ENCODE measurements at places on chromosomes 16 and 17.

DNA sequence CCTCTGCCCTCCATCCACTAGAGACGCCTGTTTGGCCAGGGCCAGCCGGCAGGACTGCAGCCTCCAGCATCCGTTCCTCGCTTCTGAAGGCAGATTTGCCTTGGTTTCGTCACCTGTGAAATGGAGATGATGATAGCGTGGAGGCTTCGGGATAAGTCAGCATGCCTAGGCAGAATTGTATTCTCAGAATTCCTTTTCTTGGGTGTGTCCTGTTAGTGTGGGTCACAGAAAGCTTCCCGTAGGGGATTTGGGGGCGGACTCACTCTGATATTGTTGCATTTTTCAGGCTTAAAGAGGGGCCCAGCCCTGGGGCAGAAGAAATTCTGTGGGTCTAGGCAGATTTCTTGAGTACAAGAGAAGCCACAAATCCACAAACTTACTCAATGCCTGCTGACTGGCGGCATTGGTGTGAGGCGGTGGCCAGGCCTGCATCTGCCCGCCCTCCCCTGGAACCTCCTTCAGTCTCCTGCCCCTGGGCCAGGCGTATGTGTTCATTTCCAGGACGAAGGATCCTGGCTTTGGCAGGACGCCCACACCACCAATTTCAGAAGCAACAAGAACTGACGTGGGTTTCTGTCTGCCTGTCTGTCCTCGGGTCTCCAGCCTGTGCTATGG is 17.6 kb downstream of the CCDC42 start:
- no peak for DNase-seq

DNA sequence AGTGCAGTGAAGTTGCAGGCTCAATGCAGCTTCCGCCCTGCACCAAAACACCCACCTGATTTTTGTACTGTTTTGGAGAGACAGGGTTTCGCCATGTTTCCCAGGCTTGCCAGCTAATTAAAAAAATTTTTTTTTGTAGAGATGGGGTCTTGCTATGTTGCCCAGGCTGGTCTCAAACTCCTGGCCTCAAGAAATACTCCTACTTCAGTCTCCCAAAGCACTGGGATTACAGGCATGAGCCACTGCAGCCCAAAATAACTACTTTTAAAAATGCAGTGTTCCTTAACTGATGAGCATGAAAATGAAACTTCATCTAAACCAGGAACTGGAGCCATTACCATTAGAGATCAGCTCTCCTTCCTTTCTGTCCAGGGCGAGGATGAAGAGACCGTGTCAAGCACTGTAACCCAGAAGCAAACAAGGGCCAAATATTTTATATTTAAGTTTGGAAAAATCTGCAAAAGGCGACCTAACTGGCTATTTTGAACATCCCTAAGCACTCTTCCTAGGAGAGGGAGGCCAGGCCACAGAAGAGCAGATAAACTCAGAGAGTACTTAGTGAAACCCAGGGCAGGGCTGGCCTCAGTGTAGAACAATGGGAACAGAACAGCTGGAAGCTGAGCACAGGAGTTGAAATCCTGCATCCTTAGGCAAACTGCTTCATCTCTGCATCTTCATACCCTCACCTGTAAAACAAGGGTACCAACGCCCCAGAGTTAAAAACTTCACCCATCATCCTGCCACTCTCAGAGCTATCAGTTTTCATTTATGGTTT is 24.0 kb downstream of the CREBBP start:
- DNase-seq = no peak

- no peak for DNase-seq
These were observed 135.7 kb downstream of the PRKCA start for GRCh38 chr17:66438101-66438500.

- no peak for DNase-seq
These were observed 21.1 kb upstream of the ZNF629 start for GRCh38 chr16:30808146-30808545.

DNA sequence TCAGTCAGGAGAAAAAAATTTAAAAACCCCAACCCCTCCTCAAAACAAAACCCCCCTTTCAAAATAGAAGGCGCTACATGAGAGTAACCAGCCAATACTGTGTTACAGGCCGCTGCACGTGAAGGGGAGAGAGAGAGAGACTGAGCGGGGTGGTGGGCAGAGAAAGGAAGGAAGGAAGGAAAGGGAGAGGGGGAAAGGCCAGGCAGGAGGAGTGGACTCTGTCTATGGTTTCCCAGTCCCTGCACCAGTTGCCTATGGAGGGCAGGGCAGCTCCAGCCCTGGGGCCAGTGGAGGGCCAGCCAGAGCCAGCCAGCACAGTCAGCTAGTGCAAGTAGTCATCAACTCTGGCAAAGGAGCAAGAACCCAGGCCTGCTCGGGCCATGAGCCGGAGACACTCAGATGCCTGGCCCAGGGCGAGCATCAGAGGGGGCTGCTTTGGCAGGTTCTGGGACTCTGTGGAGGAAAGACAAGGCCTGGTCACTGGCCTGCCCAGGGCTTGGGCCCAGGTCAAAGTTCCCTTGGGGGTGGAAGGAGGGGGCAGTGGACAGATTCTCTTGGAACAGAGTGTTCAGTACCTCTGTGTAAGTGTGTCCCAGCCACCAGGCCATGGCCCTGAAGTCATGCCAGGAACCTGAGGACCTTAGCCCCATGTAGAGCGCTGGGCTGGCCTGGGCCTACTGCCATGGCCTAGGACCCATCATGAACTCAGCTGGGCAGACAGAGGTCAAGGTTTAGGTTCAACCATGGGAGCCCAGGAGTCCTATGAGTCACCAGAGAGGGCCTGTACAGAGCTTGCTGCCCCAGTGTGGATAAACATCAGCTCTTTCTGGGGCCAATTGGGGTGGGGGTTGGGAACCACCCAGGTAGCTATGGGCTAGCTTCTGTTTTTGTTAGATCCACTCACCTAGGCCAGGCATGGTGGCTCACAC is 7.3 kb upstream of the GFOD2 start:
- DNase-seq = no peak

DNA sequence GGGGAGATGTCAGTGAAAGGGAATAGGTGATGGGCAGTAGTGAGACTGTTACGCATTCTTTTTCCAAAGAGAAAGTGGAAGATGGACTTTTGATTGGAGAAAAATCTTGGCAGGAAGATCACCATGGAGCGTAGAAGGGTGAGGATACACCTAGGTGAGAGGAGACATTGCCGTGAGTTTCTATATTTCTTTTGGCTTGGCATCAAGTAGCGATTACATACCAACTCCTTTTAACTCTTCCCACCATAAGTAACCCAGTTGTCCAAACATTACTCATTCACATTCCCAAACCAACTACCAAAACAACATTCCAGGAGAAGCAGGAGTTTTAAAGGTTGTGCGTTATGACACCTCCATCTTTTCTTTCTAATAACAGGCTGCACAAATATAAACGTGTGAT is 10.7 kb upstream of the KRT28 start:
- DNase-seq = no peak

- no peak for DNase-seq
These were observed 72.8 kb downstream of the SOCS1 start for GRCh38 chr16:11183035-11183812.

GRCh38 chr17:39252788-39253460 is 27.2 kb upstream of the STAC2 start:
- DNase-seq = no peak

GRCh38 chr17:70780031-70780430 is 610.7 kb downstream of the KCNJ2 start:
- DNase-seq = no peak

All from stomach (tissue), 19 donors.